HFFc6 (cell line): ENCODE measurements at places on chromosomes 6 and 20.

DNA sequence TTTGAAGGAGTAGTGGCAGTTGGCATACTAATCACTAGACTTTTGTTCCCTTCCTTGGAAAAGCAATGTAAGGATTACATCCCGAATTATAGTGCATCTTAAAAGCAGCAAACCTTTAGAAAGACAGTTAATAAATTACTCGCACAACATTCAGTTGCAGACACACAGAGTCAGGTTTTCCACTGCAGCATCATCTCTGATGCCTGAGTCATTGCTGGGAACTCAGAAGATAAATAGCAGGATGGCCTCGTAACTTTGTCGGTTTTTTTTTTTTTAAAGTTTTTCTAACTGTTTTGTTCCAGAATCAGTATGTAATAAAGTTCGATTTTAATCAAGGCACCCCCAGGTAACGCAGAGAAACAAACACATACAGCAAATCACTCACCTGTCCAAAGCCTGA is 34.3 kb downstream of the GJA10 start:
- DNase-seq = peak; percentile 27

- DNase-seq = no peak
Measured at GRCh38 chr6:19303383-19303782, 533.8 kb upstream of the ID4 start.

DNA sequence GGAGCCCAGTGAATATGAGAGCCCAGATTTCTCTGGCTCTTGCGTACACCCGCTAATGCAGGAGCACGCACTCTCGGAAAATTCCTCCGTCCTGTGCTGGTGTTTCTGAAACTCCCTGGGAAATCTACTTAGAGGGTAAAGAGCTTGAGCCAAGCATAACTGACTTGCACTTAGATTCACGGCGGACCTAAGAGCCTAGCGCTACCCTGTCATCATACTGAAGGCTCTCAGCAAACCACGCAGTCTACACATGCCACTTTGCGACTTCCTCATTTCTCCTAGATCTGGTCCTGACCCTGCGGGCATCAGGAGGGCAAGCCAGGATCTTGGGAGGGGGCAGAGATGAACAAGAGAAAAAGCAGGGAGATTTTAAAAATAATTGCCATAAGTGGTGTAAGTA is 324.7 kb downstream of the CD83 start:
- DNase-seq = no peak

DNA sequence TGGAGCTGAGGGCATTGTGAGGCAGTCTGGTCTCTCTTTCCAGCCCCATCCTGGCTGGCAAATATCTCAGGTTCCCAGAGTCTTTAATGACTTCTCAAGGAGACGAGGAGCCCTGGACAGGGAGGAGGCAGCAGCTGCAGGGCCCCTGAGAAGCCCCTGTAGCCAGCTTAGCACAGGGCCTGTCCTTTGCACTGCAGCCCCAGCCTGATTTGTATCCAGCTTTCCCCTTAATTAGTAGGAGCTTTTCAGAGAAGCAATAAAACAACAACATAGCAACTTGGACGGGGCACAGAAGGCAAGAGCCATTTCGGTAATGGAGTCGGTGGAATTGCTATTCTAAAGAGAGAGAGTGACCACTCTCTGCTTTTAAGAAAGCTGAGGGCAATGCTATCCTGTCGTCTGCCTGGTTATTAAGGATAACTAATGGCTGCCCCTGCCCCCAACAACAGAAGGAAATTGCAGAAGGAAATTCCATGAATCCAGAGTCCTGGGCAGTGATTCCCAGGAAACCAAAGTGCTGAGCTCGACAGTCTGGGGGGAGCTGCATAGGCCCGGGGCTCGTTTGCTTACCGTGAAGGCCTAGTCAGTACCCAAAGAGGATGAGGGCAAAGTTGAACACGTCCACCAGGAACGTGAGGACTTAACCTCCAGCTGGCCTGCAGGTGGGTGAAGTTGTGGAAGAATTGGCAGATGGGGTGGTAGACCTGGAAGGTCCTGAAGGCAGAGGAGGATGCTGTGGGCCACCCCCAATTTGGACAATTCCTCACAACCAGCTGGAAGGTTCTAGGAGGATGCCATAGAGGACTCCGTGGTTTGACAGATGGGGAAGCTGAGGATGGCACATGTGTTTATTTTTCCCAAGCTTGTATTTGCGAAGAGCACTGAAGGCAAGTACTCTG is 50.3 kb downstream of the NPEPL1 start:
- no peak for DNase-seq

- peak; percentile 44 for DNase-seq
Measured at GRCh38 chr6:42279144-42279781, 61.6 kb upstream of the MRPS10 start.

GRCh38 chr6:113560908-113561307 is 296.2 kb upstream of the MARCKS start:
- DNase-seq = peak; percentile 64
